ENCODE measurements at places on chromosomes 7 and 10.
A peak's percentile ranks its signal among the peaks of the same experiment; 100 is the strongest.

DNA sequence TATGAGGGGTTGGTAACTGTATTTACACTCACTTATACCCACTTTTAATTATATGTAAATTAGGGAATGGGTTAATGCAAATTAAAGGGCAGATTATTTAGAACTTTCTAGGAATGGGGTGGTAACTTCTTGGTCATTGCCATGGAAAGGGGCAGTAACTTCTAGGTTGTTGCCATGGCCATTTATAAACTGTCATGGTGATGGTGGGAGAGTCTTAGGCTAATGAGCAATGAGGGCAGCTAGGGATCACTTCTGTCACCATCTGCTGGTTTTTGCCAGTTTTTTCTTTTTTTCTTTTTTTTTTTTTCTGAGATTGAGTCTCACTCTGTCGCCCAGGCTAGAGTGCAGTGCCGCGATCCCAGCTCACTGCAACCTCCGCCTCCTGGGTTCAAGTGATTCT lies 33.1 kb downstream of the NAPEPLD start:
- no peak for DNase-seq

- DNase-seq, result no peak
These were observed 101.8 kb downstream of the DYNC1I1 start for GRCh38 chr7:95874129-95874528.

GRCh38 chr7:114086914-114087652 lies 168.3 kb upstream of the PPP1R3A start:
- DNase-seq, result no peak

- DNase-seq, result no peak
These were observed 490.0 kb downstream of the SH2D4B start for GRCh38 chr10:81027706-81028105.

DNA sequence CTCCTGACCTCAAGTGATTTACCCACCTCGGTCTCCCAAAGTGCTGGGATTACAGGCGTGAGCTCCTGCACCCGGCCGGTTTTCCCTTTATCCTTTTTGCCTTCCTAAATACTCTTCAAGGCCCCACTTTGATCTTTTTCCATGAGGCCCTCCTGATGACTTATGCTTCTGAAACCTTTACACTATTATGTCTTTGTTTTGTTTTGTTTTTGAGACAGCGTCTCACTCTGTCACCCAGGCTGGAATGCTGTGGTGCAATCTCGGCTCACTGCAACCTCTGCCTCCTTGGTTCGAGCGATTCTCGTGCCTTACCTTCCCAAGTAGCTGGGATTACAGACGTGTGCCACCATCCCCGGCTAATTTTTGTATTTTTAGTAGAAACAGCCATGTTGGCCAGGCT lies 3.8 kb downstream of the STMP1 start:
- no peak for DNase-seq

- DNase-seq, result no peak
These were observed 138.9 kb downstream of the SH3PXD2A start for GRCh38 chr10:103716206-103717160.

GRCh38 chr10:70650104-70650503 lies 22.2 kb upstream of the ADAMTS14 start:
- DNase-seq, result no peak

- DNase-seq, result no peak
These were observed 24.6 kb downstream of the DLD start for GRCh38 chr7:107915541-107915940.

GRCh38 chr10:4825868-4826791 lies at the start of gene AKR1E2:
Gene AKR1E2 (plus strand): TSS chr10:4826207. CDS start chr10:4826325, 118 bp downstream.
- no peak for DNase-seq

DNA sequence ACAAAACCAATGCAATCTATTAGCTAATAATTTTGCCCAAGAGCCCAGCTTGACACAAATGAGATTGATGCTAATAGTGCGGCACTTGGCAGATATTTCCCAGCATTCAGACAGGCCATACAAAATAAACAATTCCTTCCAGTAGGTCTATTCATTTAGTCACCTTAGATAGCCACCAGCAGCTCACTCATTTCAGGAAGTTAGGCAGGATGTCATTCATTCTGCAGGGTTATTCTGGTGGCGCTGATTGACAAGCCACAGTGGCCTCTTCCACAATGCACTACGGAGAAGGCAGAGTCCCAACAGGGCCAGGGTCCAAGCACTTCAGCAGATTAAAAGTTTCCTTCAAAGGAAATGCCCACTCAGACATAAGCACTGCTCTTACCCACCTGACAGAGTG lies 55.8 kb downstream of the PIK3AP1 start:
- DNase-seq, result peak; percentile 62

DNA sequence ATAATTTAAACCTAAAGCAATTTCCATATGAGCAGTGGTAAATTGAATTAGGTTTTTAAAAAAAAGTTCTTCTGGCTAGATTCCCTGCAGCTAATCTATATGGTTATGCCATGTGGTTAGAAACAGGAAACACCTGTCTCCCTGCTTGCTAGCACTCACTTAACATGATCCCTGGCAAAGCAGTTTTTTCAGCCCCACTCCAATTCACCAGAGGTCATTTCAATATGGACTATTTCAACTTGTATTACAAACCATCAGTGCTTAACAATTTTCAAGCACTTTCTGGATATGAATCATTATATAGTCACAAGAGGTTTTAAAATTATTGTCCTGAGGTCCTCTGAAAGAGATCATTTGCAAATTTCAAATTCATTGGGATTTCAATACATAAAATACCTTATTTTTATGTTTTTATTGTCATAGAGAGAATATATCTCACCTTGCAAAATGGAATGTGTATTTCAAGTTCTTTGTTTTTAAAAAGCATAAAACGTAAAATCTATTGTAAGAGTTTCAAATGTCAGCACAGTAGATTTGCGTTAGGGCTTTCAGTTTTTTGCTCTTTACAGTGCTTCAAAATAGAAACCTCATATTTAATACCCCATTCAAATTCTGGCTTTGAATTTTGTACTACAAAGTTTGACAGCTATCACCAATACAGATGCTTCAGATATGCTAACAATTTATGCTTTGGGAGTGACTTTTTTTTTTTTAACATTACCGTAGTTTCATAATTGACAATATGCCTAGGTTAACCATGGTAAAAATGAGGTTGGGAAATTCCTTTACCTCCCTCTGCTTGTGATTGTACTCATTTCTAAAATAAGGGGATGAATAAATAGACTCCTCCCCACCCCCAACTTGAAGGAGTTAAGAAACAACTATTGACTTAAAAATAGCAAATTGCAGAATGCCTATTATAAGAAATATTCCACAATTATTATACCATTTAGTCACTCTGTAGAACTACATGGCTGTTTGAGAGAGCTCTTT lies 117.5 kb upstream of the HGF start:
- peak; percentile 35 for DNase-seq

- no peak for DNase-seq
These were observed 122.5 kb downstream of the TMEM26 start for GRCh38 chr10:61330669-61331068.

DNA sequence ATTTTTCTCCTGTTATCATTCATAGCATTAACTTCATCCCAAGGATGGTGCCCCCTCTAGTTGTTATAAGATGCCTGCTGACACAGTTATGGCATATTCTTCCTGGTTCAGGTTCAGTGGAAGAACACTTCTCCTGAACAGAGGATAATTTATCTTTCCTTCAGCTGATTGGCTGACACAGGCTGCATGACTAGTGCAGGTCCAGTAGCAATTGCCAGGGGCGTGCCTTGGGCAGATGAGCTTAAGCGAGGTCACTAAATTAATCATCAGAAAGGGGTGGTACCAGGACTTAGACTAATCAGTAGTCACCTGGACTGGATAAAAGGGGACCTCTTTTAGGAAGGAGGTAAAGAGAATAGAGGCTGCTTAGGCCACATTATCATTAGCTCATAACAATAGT lies 42.3 kb downstream of the BZW2 start:
- no peak for DNase-seq

GRCh38 chr10:92181575-92181974 lies 109.3 kb downstream of the CPEB3 start:
- no peak for DNase-seq

DNA sequence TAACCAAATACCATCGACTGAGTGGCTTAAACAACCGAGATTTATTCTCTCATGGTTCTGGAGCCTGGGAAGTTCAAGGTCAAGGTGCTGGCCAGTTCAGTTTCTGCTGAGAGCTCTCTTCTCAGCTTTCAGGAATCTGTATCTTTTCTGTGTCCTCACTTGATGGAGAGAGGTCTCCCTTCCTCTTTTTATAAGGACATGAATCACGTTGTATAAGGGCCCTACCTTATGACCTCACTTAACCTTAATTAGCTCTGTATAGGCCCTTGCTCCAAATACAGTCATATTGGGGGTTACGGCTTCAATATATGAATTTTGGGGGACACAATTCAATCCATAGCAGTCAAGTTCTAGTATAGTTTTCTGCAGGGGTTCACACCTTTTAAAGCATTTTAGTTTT lies 135.2 kb upstream of the ADO start:
- DNase-seq, result no peak

DNA sequence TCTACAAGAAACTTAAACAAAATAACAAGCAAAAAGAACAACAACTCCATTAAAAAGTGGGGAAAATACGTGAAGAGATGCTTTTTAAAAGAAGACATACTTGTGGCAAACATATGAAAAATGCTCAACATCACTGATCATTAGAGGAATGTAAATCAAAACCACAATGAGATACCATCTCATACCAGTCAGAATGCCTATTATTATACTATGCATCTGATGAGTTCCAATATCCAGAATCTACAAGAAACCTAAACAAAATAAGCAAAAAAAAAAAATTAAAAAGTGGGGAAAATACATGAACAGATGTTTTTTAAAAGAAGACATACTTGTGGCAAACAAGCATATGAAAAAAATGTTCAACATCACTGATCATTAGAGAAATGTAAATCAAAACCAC lies 29.6 kb upstream of the AKR1C3 start:
- DNase-seq, result no peak

DNA sequence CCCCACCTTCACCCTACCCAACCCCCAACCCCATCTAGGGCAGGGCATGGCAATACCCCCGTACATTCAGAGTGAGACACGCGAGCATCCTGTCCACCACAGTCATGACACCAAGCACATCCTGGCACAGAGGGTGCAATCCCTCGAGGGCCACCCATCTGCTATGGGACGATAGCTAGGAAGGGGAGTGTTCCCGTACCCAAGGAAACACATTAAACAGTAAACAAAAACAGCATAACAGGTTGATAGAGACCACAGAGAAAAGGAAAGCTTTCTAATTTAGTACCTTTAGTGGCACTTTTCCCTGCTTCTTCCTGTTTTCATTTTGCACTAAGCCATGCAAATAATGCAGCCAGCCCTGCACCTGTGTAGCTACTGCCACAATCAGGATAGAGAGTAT lies 2.3 kb upstream of the SMKR1 start:
- DNase-seq, result no peak

DNA sequence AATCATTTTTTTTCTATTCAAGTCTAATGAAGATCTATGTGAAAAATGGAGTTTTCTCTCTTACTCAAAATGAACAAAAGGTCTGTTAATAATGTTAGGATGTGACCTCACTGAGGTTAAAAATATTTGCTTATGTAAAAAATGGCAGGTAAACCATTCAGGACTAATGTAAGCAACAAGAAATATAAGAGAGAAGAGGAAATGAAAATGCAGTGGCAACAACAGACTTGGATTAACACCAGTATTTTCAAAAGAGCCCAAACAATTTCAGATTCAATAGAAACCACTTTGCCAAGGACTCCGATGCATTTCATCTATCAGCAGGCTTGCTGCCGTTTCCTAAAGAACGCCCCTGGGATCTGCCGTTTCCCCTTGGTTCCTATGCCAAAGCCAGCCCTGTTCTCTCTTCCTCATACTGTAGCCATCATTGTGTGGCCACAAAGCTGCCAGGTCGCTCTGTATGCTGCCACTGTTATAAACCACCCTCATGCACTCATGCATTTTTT lies 66.4 kb downstream of the MTURN start:
- no peak for DNase-seq

GRCh38 chr7:111498391-111499007 lies 63.8 kb downstream of the IMMP2L start:
- no peak for DNase-seq

GRCh38 chr7:138120140-138120827 lies 44.0 kb downstream of the AKR1D1 start:
- DNase-seq, result no peak

GRCh38 chr10:69742356-69742695 lies 59.4 kb upstream of the COL13A1 start:
- DNase-seq, result no peak

DNA sequence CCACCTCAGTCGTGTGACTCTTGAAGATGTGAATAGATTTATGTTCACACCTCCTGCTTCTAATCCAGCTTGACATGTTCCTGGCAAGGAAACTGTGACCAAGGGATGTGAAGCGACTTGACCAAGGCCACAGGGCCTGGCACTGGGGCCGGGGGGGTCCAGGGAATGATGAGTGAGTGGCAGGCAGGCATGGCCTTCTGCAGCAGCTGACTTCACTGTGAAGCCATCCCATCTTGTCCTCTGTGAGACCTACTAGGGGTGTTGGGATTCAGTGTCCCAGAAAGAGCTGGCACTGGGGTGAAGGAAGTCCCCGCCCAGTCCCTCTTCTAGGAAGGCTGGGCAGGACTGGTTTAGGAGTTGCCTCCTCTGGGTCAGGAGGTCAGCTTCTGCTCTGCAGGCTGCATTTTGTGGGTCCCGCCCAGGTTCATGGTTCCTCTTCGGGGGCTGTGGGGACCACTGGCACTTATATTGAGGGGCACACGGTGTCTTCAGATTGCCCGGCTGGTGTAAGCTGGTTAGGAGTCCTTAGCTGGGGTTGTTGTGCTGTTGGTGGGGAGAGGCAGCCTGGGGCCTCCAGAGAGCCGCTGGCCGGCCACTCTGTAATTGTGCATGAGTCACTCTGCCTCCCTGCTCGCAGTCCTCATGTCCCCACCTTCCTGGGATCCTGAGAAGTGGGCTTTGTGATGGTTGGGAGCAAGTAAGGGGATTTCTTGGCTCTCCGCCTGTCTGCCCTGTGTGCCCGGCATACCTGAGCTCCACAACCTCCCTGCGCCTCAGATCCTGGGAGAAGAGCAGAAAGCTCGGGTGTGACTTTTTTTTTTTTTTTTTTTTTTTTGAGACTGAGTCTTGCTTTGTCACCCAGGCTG lies 11.0 kb downstream of the ZMIZ1 start:
- no peak for DNase-seq

DNA sequence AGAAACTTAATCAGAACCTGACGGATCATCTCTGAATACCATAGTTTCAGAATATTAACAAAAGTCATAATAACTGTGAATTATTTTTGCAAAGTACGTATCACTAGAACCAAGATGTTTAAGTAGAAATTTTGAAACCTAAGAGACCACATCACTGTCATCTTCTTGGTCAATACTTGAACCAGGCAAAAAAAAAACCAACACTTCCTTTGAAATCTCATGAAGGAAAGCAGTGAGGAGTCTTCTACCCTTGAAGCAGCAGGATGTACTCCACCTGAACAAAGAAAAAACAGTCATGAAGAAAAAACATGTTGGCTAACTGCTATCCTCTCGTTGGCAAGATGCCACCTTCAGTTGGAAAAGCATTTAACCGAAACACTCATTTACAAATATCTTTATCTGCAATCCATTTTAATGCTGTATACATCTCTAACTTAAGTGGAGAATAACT lies 82.4 kb downstream of the SRPK2 start:
- DNase-seq, result no peak

GRCh38 chr10:61855771-61856170 lies 45.7 kb upstream of the ARID5B start:
- DNase-seq, result no peak

- peak; percentile 38 for DNase-seq
These were observed 141.6 kb upstream of the TCERG1L start for GRCh38 chr10:131452926-131453720.

Measured in DMS153 (cell line).